ENCODE measurements at places on chromosomes 12 and 14.

DNA sequence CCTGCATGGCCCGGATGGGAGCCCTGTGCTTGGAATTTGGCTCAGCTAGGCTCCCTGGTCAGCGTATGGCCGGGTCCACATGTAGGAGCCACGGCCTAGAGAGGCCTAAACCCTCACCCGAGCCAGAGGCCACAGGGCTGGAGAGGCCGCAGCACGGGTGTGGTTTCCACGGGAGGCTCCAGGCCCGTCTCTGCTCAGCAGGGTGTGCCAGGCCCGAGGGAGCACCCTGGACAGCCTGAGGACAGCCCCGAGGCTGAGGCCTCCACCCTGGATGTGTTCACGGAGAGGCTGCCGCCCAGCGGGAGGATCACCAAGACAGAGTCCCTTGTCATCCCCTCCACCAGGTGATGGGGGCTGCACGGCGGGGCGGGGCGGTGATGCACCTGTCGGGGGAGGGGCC is 17.6 kb upstream of the TEX22 start:
- no peak for DNase-seq

DNA sequence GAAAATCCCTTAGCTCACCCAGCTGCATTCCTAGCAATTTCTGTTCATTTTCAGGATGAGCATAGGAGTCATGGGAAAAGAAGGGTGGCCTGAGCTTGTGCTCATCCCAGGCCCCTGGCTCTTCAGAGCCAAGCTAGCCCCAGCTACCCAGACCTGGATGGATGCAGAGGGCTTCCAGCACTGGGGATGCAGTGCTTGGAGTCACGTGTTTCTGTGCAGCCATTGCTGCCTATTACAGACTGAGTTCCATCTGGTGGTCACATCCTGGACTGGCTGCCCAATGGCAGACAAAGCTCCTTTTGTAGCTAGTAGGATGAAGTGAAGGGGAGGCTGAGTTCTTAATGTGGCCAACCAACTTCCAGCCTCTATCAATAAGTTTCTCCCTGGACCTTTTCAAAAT is 54.2 kb upstream of the JDP2 start:
- DNase-seq: no peak

DNA sequence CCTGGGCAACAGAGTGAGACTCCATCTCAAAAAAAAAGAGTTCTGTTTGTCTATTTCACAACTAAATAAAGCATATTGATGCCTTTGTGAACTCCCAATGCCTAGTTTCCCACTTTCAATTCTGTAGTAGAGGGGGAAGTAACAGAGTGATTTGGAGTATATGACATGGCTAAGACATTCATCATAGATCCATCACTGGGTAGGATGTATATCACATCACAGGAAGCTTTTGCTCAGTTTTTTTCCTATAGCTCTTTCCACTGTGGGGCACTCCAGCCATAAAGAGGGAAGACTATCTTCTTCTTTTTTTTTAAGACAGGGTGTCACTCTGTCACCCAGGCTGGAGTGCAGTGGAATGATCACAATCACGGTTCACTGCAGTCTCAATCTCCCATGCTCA is 154.0 kb upstream of the BCL2L14 start:
- no peak for DNase-seq

DNA sequence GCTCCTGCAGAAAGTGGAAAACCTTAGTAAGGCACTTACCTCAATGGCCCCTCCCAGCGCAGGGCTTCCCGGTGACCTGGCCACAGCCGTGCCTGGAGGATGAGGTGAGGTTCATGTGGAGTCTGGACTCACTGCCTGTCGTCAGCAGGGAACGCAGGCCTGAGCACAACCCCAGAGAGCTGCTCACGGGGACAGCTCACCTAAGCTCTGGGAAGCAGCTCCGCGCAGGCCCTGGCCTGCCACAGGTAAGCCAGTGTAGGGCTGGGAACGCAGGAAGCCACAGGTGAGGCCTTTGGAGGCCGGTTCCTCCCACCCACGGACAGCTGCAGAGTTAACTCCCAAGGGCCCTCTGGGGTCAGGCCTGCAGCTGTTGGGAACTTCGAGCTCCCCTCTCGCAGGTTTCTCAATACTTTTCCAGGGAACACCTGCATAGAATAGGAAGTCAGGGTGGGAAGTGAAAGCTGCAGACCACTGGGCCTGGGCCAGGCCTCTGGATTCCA is 32.7 kb downstream of the ANAPC7 start:
- no peak for DNase-seq

DNA sequence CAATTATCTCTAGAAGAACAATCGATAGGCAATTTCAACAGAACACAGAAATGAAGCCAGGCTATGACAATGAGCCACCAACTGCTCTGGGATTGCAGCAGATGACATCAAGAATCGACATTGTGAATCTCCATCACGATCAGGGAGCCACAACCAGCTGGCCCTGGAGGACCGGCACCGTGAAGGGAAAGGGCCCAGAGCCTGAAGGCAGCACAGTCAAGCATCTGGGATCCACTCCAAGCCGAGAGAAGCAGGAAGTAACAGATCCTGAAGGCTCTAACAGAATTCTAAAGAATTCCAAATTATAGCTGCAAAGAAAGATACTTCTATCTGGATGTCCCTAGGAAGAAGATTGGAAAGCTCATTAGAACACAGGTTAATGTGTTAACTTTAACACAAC is 61.0 kb downstream of the LRRC74A start:
- DNase-seq: no peak
